ENCODE measurements at places on chromosomes 12 and 14.

- no peak for DNase-seq
Measured at GRCh38 chr12:41367726-41368405, 179.7 kb downstream of the PDZRN4 start.

- peak; percentile 57 for DNase-seq
Measured at GRCh38 chr12:52156757-52157565, 34.9 kb downstream of the KRT80 start.

GRCh38 chr14:100875861-100876590, 27.5 kb downstream of the RTL1 start:
- DNase-seq: no peak

DNA sequence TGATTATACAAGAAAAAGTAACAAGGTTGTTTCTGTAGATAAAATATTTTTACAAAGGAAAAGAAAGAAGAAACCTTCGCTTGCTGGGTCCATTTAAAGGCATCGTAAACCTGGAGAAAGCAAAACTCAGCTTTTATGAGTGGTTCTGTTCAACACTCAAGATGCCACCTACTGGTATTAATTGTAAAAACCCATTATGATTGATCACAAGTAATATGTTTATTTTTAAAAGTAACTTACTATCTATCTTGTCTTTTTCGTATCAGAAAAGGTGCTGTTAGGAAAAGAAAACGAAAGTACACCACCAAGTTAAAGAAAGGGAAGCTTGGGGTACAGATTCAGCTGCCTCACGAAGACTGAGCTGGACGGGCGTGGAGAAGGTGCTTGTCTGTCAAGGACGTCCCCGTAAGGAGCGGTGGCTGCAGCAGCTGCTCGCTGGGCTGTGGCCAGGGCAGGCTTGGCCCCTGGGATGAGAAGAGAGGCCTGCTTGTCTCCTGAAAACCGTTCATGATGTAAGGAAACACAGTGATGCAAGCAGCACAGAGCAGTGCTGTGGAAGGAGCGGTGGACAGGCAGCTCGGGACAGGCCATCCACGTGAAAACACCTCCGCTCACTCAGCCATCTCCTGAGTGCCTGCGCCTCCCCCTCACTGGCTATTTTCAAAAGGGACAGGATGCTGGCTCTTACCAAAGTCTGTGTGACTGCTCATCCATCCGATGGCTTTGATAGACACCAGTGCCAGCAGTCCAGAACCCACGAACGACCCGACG, 25.0 kb downstream of the SLC15A4 start:
- no peak for DNase-seq

DNA sequence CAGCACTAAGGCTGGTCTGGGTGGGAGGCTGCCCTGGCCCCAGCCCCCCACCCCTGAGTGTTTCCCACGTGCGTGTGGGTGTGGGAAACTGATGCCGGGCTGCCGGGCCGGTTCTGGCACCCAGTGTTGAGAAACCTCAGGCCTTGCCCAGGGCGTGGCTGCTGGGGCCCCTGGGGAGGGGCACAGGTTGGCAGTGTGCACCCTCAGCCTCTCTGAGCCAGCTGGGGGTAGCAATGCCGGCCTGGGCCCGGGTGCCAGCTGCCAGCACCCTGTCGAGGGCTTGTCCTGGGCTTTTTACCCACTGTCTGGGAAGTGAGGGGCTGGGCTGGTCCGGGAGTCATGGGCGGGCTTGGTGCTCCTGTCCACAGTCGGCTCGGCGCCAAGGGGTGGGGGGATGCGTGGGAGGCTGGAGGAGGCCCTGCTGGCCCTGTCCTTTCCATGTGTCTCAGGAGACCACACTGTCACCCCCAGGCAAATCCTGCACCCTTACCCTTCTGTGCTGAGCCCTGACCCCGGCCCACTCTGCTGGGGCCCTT, 15.7 kb downstream of the ASPG start:
- DNase-seq: no peak

DNA sequence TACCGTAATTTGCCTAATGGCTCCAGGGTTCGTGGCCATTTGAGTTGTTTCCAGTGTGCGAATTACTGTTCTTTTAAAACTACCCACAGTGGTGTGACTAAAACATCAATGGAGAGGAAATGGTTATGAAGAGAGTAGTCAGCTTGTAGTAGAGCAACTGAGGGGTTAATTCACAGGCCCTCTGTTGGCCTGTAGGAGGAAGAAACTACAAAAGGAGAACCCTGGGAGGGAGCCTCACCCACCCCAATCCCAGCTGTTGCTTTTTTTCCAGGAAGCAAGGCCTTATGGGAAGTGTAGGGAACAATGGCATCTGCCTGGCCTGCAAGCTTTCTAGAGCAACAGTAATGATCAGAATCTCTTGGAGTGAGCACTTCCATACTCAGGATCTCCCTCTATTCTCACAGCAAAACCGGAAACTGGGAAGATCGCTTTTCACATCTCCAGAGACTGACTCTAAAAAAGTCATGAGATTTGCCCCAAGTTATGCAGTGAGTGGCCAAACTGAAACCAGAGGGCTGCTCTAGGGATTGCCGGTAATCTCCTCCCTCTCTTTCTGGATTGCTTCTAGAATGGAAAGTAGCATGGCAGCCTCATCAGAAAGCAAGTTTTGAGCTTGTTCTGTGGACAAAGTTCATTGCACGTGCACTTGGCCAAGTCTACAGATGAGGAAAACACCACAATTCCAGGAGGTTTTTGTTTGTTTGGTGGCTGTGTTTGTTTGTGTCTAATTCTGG, 125.3 kb upstream of the PWP1 start:
- DNase-seq: no peak

DNA sequence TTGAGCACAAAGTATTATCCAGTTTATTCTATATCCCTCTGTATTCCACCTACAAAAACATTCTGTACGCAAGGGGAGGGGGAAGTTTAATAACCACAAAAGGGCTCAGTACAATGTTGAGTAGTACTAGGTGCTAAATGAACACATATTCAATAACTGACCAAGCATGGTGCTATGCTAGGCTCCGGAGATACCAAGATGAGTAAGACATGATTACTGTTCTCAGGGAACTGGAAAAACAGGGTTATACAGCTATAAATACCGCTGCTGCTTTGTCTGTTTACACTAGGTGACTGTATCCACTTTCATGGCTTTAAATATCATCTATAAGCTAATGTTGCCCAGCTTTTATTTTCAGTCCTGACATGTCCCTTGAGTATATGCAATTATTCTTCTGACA, 135.8 kb downstream of the INSM2 start:
- no peak for DNase-seq

- DNase-seq: no peak
Measured at GRCh38 chr12:105462831-105463230, 132.3 kb downstream of the C12orf75 start.

Data from stimulated activated CD8-positive, alpha-beta memory T cell treated with anti-CD3 and anti-CD28 coated beads, Interleukin-15, amount 100 ng/mL, for 1 hour (primary cell).